ENCODE measurements at places on chromosomes 11 and 22.
A peak's percentile ranks its signal among the peaks of the same experiment; 100 is the strongest.

DNA sequence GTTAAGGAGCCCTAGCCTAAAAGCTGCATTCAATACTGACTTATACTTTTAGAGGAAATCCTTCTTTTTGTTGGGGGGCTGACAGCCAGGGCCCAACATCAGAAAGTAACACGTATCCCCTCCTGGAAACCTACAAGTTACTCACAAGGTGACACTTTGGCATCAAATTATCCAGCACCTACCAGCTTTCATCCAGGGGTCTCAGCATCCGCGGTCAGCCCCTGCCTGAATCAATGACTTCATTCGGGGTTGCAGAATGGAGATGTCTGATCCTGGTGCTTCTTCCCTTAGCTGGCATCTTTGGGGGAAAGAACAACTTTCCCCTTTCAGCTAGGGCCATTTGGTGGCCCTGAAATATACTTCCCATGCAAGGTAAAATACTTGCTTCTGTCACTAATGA, 5.3 kb upstream of the NAP1L4 start:
- DNase-seq: no peak

DNA sequence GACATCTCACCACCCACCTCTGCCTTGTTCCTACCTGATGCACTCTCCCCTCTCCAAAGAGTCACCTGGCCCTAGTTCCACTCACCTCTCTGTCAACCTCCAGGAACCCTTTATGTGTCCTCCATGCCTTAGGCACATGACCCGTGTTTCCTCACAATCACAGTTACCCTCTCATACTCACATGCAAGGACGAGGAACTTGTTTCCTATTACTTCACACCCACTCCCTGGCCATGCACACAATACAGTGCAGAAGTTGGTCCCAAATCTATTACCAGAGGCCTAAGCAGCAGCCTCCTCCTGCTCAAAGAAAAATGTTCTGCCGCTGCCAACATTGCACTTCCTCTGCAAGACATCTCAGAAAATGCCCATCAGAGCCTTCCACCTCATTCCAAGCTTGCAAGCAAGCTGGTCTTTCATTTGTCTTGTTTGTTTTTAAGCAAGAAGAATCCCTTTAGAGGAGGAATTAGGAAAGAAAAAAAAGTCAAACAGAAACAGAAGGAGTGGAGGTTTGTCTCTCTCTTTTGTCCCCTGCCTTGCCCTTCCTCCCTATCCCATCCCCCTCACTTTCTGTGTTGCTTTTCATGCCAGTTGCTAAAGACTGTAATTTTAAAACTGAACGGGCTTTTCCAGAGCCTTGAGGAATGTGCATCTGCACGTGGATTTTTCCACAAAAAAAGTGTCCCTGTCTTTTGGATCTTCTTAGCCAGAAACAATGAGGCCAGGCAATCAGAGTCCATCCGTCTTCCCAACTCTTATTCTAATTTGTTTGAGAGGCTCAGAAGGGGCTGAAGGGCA, 63.4 kb downstream of the KCNJ1 start:
- no peak for DNase-seq

- no peak for DNase-seq
These were observed 24.2 kb downstream of the NAV2 start for GRCh38 chr11:19736831-19737230.

DNA sequence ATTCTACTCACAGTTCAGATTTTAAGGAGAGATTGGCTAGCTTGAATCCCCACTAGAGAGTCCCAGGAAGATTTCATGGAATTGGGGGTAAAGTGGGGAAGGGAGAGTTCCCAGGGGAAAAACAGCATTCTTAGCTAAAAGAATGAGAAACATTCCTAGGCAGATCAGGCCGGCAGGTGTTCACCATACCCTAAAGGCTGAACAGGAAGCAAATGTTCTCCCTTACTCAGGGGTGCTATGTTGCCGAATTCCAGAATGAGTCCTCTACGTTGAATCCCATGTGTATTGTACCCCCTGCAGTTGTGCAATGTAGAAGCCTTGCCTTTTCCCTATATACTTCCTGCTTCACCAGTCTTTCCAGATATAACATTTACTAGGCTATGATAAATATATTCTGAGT, 135.2 kb upstream of the NCAM1 start:
- no peak for DNase-seq

DNA sequence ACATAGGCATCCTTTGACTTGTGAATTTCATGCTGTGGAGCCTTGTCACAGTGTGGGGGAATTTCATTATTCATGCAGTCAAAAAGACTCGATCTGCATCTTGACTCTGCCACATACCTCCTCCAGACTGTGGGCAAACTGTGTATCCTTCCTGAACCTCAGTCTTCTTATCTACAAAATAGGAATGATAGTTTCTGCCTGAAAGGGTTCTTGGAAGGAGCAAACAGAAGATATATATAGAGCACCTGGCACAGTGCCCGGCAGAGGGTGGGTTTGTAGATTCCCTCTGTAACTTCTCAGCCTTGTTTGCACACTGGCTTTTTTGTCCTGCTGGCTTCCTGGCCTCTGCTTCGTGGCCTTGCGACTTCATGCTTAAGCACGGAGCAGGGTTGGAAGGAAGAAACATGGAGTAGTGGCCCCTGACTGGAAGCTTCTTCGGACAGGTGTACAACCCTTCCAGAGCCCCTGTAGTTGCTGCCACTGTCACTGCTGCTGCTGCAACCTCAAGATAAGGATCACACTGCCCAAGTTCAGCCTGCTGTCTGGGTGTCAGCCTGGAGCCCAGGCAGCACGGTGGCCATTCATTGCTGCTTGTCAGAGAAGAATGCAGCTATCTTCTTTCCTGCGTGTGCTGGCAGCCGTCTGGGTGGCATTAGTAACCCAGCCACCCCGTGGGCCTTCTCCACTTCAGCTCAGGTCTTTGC, 106.4 kb downstream of the MICAL2 start:
- no peak for DNase-seq

GRCh38 chr11:63619967-63620366, 5.7 kb upstream of the PLAAT3 start:
- DNase-seq: no peak

- DNase-seq: no peak
These were observed 25.4 kb downstream of the TENM4 start for GRCh38 chr11:79415411-79415810.

GRCh38 chr11:64385945-64386704, 27.2 kb downstream of the RPS6KA4 start:
- no peak for DNase-seq

- no peak for DNase-seq
These were observed 54.8 kb downstream of the CHST1 start for GRCh38 chr11:45610627-45611026.

DNA sequence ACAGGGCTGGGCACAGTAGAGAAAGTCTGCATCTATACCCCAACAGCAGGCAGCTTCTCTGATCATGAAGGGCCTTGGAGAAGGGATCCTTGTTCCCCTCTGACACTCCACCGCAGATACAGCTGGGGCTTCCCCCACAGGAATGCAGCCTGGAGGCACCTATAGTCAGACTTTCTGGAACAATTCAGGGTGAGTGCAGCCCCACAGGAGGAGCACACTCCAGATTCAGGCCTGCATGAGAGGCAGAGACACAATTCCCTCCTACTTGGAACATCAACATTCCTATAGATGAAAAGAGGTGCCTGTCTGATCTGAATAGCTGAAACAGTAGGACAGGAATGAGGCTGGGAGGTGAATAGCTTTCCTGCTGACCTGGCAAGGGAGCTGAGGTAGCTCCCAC, 1298.0 kb upstream of the CNTN5 start:
- no peak for DNase-seq

DNA sequence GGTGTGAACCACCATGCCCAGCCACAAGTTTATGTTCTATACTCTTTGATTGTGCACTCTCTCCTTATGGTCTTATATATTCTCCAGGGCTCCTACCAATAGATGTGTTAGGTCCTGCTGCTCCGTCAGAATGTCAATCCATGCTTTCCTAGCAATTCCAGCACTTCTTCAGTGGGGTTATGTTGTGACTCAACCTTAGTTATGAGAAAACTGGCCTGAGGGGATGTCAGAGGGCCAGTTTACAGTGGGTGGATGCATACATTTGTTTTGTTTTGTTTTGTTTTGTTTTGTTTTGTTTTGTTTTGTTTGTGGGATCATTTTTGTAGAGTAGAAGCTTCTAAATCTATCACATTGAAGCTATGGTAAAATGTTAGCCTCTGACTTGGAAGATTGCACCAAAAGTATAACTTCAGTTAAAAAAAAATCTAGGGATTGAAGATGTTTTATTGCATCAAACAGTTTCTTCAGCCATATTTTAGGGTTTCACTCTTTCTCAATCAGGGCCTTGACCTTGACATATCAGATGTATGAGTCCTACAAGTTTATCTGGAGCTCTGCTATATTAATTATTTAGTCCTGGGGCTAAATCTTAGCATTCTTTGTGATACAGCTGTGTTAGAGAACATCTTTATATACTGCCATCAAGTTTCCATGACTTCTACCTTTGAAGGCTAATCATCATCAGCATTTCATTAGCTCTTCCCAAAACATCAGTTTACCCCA, 191.6 kb upstream of the CNTN5 start:
- DNase-seq: no peak

GRCh38 chr11:62831520-62832335, at the start of gene STX5:
Gene STX5 (minus strand): TSS chr11:62832051. CDS start chr11:62831243, 808 bp downstream.
- DNase-seq: peak; percentile 99

DNA sequence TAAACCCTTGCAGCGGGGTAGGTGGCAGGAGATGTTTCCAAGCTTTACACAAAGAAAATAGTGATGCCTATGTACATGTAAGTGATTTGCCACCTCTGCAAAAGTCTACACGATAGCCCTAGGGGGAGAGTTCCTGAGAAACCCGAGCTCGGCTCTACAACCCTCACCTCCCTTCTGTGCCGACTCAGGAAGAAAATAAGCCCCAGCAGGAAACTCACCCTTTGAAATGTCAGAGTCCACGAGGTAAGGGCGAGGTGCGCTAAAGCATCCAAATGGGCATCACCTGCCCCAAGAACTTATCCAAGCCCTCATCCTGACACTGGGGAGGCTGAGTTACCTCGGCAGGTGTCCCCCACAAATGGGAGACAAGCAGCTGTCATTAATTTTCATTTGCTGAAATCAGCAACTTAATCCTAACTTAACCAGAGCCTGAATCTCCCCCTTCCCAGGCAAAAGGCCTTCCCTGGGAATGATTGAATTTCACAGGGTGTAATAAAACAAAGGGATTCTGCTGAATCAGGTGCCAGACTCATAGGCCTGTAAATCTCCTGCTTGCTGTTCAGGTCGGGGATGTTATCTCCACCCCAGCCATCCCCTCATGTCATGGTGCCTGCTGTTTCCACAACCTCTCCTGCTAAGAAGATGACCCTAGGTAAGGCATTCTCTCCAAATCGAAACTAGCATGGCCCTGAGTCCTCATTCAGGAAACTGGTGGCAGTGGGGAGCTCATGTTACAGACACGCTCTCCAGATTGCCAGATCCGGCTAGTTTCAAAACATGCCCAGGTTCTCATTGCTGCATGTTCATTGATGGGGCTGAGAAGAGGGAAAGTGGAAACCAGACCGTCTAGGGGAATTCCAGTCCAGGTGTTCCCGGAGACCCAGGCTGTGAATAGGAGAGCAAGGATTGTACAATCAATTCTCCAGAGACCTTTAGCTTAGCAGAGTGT, 105.3 kb upstream of the KIRREL3 start:
- no peak for DNase-seq

DNA sequence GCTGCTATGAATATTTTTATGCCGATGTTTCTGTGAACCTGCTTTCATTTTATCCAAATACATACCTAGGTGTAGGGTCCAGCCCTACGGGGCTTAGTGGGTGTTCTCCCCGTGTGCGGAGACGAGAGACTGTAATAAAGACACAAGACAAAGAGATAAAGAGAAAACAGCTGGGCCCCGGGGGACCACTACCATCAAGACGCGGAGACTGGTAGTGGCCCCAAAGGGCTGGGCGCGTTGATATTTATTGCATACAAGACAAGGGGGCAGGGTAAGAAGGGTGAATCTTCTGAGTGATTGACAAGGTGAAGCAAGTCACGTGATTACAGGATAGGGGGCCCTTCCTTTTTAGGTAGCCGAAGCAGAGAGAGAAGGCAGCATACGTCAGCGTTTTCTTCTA, 920.1 kb downstream of the BRD1 start:
- DNase-seq: no peak

- DNase-seq: no peak
These were observed 50.7 kb downstream of the MICAL2 start for GRCh38 chr11:12161137-12161536.

DNA sequence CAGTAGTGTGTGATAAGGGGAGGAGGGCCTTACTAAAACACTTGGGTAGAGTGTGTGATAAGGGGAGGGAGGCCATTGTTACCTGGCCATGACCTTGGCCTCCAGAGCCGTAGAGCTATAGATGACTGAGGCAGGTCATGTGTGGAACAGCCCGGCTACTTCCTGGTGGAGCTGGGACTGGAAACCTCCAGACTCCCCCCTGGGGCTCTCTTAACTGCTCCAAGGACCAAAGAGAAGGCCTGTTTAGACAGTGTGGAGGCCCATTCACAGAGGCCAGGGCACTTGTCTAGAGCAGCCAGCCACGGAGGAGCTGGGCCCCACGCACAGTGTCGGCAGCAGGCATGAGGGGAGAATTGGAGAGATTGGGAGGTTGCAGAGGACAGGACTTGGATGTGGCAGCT, 12.5 kb upstream of the MICALL1 start:
- no peak for DNase-seq

DNA sequence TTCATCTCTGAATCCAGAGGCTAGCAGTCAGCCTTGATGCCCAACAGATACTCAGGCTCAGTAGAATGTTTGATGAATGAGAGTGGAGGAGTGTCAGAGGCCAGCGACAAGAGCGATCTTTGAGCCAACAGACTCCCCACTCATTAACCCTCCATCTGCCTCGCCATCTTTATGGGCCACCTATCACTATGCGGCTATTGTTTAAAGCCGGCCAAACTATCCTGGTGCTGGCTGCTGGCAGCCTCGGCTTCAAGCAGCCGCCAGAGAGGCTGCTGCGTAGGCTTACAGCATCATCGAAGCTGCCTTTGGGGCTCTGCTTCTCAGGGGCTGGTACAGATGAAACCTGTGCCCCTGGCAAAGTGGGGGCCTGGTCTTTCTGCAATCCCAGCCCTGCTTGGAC, 525.6 kb downstream of the INSC start:
- DNase-seq: no peak

DNA sequence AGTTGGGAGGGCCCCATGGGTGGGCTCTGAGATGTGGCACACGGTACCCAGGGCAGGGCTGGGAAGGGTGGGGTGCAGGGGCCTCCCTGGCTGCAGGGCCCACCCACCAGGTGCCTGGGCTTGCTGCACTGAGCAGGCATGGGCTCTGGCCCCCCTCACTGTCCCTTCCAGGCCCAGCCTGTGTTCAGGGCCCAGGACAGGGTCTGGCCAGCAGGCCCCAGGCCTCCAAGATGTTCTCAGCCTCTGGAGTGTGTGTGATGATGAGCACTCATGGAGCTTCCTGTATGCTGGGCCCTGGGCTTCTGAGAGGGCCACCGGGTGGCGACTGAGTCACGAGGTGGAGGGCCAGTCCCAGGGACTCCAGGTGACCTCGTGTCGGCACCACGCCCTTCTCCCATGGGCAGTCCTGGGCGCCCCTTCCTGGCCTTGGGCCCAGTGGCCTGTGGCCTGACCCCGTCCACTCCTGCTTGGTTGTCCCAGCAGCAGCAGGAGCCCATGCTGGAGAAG, 55.9 kb upstream of the CCDC188 start:
- DNase-seq: no peak
